ENCODE measurements at places on chromosomes 5 and 9.

DNA sequence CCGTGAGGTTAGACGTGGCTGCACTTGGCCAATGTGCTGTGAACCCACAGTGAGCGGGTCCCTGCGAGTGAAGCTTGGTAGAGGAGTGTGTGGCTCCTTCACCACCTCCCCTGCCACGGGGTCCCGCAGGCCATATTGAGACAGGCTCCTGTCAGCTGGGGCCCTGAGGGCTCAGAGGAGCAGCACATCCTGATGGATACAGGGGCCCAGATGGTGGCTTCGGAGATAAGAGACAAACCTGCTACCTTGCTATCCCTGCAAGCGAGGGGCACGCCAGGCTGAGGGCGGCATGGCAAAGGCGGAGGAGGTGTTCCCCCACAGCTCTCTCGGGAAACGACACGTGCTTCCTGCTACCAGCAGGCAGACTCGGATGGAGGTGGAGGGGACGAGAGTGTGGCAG is 33.1 kb downstream of the SLC6A3 start:
- no peak for DNase-seq

DNA sequence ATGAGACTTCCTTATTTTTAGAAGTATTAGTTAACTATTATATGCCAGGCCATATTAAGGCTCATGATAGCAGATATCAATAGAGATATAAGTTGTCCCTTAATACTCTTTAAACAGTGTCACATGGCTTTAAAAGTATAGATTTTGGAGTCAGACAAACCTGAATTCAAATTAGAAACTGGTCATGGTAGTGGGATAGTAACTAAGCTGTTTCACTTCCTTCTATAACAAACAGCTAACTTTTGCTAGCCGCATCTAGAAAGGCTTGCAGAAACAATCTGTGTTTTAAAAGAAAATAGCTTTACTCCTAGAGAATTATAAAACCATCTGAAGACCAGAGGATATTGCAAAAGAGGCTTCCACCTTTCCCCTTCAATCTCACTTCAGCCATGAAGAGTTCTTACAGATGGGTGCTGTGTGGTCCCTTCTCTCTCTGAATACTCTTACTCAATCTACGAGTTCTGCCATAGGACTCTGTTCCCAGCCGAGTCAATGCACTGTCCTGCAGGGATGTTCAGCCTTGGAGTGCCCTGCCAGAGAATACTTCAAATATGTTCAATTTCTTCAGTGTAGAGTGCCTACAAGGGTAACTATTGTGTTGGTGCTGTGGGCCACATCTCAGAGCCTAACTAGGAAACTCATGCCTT is 810.2 kb downstream of the EFNA5 start:
- DNase-seq = no peak

- no peak for DNase-seq
Observed at GRCh38 chr9:27441741-27442070, 82.4 kb upstream of the IFNK start.

DNA sequence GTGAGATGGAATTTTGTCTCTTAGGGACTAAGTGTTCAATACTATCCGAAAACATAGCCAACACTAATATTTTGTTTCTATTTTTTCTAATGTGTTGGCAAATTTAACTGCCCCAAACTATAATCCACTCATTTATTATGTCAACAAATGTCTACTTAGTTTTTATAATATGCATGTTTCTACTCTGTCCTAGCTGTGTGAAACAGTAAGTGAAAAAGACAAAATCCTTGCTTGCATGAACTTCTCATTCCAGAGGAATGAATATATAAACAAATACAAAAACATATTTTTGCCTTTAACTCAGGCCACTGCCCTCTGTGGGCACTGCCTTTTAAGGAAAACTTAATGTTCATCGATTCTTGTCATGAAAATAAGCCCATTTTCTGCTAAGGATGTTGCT is 1275.4 kb upstream of the CDH18 start:
- DNase-seq = no peak

GRCh38 chr5:82129723-82130285 is 148.3 kb downstream of the RPS23 start:
- DNase-seq = no peak

GRCh38 chr5:154606246-154606645 is 128.2 kb upstream of the HAND1 start:
- DNase-seq = no peak

DNA sequence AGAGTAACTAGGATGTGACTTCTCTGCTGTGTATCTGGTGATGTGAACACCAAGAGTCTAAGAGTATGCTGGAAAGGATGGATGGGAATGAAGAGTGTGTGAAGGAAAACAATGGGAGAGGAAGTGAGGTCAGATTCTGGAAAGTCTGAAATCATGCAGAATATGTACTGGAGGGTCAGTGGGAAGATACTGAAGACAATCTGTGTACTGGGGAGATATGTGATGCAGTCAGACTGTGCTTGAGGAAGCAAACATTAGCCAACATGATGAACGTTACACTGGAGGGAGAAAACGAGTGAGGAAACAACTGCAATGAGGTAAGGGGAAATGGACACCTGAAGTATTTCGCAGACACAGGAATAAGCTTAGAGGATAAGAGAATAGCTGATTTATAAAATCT is 105.7 kb downstream of the NR3C1 start:
- DNase-seq = no peak

All from DMS79 treated with DMSO at 0.1 percent for 48 hours (cell line).